ENCODE measurements at places on chromosomes 5 and 9. TPM values are rescaled to one million over a fixed set of nuclear protein-coding genes. Genes with fewer than 3 reads are reported as not detected.

Gene DIPK1B
- 20.4 TPM for total RNA-seq

Gene CDC25C
- 19.6 TPM for total RNA-seq

Gene PFN3
- not detected for total RNA-seq

Gene KCNV2
- not detected for total RNA-seq

Gene TAF11L10
- 0.53 TPM for total RNA-seq
